ENCODE measurements at places on chromosomes 11 and 22.

GRCh38 chr22:23094695-23095681, 24.7 kb downstream of the GNAZ start:
- no peak for DNase-seq

DNA sequence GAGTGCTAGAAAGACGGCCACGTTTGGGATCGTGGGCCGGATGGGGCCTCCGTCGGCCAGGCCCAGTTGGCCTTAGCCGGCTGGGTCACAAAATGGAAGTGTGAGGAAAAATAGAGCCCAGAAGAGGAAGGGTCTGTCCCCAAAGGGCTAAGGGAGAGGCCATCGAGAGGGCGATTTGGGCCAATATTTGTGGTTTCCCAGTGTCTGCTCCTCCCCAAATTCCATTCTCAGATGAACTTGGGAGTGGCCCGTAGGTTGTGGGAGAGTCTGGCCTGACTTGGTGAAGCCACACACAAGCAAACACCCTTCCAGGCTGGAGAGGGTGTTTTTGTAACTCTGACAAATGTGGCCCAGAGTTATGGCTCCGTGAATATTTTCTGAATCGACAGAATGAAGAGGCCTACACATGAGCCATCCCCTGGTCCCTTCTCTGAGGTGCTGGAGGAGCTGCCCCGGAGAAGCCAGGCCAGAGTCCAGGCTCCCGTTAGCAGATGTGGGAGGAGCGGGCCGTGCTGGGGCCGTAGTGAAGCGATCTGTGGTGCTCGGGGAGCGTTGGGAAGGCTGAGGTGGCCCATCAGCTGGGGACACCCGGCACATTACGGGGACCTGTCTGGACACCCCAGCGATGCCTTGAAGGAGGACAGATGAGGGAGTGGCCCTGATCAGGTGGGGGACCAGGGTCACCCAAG, 73.5 kb upstream of the PPARA start:
- no peak for DNase-seq

DNA sequence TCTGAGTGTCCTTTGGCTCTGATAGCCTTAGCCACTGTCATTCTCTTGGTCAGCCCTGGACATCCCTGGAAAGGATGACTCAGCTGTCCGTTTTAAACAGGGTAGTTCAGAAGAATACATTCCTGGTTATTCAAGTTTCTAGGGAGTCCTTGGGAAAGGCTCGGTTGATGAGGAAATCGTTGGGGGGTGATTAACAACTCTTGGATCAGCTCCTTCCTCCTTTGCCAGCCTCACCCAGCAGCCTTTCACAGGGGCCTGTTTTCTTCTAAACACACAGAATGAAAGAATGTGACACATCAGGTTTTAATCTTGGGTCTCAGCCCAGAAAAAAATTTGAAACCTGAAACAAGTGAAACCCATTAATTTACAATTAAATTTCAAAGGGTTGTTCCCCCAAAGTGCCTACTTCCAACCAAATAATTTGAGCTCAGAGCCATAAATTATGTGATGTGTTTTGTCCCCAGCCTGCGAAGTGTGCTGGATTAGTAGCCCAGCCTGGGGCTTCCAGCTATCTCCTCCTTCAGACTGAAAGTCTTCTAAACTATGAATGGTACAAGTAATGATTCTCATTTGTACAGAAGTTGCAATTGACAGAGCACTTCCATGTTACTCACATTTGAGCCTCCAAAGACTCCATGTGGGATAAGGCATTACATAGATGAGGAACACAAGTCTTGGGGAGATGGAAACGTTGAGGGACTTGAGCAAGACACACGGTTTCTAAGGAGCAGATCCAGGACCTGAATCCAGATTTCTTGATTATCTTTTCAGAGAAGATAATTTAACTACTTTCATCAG, 19.3 kb upstream of the MRGPRX2 start:
- DNase-seq, result no peak

- no peak for DNase-seq
These were observed 178.5 kb downstream of the ARHGAP42 start for GRCh38 chr11:100865443-100866065.
